ENCODE measurements at places on chromosomes 5 and 9.
A peak's percentile ranks its signal among the peaks of the same experiment; 100 is the strongest.

- no peak for DNase-seq
These were observed 169.4 kb downstream of the TRPM3 start for GRCh38 chr9:70951749-70952727.

GRCh38 chr9:123742009-123742767 is 187.7 kb downstream of the DENND1A start:
- no peak for DNase-seq

DNA sequence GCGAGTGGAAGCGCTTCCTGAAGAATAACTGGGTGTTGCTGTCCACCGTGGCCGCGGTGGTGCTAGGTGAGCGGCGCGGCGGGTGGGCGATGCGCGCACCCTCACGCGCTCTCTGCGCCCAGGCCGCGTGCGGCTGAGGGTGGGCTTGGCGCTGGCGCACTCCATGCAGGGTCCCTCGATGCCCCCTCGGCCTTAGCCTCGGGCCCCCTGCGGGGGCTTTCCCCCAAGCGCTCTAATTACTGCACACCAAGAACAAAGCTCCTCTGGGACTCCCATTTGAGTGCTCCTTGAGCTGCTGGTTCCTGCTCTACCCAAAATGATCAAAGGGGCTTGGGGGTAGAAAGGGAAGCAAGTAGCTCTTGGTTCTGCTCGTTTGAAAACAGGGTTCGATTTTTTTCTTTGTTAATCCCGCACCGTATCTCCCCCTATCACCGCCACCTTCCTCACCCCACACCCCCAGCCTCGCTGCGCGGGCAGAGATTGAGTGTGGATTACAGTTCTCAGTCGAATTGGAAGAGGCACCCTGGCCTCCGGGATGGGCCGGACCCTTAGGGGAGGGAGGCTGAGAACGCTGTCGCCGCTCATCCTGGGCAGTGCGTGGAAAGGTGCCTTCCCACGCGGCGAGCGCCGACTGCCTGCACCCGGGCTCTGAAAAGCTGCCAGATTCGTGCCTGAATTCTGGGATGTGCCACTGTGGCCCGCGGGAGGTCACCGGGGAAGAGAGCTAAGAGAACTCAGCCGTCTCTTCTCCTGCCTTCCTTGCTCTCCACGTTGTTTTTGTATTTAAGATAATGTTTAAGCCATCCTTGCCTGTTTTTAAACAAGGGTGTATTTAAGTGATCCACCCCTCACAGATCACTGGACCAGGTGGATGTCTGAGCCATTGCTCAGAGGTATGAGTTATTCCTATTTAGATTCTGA is 697 bp downstream of the SLC1A1 start:
- no peak for DNase-seq

GRCh38 chr9:27333241-27334052 is 36.5 kb upstream of the EQTN start:
- DNase-seq, result peak; percentile 68

GRCh38 chr5:151451626-151452520 is 4.5 kb downstream of the SLC36A1 start:
- peak; percentile 39 for DNase-seq

DNA sequence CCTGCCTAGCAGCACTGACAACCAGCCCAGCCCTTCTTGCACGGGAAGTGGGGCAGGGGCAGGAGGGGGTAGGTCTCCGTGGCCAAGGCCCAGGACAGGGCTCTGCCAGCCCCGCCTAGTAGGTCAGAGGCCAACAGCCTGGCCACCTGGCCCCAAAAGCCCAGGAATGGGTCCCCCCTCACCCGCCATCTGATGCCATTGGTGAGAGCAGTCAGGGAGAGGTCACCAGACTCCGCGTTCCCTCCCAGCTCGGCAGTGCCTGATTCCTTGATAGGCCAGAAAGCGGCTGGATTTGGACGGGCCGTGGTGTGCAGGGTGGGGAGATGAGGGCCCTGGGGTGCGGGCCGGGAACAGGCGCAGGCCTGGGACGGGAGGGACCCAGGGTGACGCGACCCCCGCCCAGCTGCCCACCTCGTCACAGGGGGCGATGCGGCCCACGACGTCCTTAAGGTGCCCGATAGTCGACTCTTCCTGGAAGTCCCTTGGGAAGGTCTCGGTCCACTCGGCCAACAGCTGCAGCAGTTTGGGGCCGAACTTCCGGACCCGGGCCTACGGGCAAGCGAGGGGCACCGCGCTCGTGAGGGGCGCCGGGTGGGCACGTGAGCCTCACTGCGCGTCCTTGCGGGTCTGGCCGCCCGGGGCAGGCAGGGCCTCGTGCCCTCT is 64.5 kb upstream of the RNF130 start:
- DNase-seq, result no peak

GRCh38 chr9:93475108-93475507 is 21.7 kb upstream of the FAM120AOS start:
- DNase-seq, result no peak

DNA sequence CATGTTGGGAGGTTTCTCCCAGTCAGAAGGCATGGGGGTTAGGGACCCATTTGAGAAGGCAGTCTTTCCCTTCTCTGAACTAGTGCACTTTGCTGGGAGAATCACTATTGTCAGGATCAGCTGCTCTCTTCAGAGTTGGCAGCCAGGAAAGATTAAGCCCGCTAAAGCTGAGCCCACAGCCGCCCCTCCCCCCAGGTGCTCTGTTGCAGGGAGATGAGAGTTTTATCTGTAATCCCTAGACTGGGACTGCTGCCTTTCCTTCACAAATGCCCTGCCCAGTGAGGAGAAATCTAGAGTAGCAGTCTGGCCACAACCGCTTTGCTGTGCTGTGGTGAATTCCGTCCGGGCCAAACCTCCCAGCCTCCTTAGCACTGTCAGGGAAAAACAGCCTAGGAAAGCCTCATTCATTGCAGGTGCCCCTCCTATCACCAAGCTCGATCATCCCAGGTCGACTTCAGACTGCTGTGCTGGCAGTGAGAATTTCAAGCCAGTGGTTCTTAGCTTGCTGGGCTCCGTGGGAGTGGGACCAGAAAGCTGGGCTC is 69.8 kb downstream of the CNTLN start:
- no peak for DNase-seq

GRCh38 chr5:169753795-169754194 is 116.7 kb downstream of the DOCK2 start:
- no peak for DNase-seq

GRCh38 chr5:110258460-110259216 is 467.8 kb downstream of the TMEM232 start:
- DNase-seq, result peak; percentile 68

DNA sequence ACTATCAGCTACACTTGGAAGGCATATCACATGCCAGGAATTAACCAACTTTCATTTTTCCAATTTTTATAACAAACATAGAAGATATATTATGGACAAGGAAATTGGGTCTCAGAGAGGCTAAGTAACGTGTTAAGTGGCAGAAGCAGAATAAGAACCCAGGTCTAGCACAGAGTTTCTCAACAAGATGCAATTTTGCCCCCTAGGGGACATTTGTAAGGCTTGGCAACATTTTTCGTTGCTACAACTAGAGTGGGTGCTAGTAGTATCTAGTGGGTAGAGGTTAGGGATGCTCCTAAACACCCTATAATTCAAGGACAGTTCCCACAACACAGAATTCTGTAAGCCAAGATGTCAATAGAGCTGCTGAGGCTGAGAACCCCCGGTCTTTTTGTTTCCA is 180.6 kb downstream of the SNCAIP start:
- peak; percentile 23 for DNase-seq

- DNase-seq, result peak; percentile 91
These were observed 72.3 kb downstream of the PSMB7 start for GRCh38 chr9:124342776-124343485.

- peak; percentile 58 for DNase-seq
These were observed 27.2 kb downstream of the C9orf152 start for GRCh38 chr9:110180511-110181434.

DNA sequence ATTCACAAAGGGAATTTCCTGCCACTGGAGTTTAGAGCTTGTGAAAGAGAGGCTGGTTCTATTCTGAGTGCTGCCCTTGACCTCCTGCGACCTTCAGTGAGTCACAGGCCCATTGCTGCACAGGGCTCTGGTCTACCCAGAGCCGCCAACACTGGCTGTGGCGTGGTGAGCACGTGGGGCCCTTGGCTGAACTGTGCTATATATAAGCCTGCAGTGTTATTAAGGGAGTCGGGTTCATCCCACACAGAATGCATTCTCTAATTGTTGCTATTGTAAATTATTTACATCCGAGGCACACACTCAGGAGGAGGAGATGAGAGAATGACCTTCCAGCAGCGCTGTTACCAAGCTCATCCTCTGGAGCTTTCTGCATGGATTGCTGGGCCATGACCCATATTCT is 47.1 kb downstream of the BRINP1 start:
- DNase-seq, result no peak

GRCh38 chr5:2981652-2982051 is 230.2 kb upstream of the IRX2 start:
- no peak for DNase-seq

- DNase-seq, result no peak
These were observed 145.4 kb downstream of the SYK start for GRCh38 chr9:90946982-90947381.

DNA sequence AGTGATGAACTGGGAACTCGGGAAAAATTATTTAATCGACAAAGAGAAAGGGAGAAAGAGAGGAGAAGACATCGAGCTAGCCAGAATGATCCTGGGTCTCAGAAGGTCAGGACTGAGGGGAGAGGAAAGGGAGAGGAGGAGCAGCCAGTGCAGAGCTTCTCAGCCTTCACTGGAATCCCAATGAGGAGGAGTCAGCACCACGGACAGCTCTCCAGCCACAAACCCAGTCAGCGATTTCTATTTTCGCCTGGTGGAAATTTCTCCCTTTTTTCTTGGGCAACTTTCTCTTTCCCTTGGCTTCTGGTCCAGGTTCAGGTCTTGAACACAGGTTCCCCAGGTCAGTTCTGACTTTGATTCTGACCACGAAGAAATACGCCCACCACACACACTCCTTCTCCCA is 1.6 kb upstream of the BRINP1 start:
- DNase-seq, result peak; percentile 3

DNA sequence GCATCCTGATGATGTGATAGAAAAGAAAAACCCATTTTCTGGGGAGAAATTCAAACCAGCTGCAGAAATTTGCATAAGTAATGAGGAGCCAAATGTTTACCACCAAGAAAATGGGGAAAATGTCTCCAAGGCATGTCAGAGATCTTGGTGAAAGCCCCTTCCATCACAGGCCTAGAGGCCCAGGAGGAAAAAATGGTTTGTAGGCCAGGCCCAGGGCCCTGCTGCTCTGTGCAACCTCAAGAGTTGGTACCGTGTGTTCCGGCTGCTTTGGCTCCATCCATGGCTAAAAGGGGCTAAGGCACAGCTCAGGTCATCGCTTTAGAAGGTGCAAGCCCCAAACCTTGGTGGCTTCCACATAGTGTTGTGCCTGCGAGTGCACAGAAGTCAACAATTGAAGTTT is 543.1 kb downstream of the ZNF608 start:
- DNase-seq, result no peak

DNA sequence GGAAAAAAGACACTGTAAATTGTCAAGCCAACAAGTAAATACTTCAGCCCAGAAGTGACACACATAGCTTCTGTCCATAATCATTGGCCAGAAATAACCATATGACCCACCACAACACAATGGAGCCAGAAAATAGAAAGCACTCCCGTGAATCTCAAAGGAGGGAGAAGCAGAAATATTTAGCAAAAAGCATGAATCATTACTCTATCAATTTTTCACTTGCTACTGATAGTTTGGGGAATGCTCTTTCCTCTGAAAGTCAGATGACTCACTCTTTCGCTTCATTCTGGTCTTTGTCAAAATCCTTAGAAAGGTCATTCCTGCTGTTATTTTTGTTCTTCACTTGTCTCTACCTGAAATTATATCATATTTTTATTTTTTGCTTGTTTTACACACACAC is 312.6 kb downstream of the TMEM232 start:
- DNase-seq, result no peak

DNA sequence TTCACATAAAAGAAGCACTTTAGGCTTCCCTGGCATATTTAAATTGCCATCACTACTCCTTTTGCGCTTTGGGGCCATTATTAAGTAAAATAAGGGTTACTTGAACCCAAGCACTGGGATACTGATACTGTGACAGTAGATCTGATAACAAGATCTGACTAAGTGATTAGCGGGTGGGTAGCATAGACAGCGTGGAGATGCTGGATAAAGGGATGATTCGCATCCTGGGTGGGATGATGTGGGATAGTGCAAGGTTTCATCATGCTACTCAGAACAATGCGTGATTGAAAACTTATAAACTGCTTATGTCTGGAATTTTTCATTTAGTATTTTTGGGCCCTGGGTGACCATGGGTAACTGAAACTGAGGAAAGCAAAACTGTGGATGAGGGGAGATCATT is 75.1 kb downstream of the PTTG1 start:
- DNase-seq, result peak; percentile 38

DNA sequence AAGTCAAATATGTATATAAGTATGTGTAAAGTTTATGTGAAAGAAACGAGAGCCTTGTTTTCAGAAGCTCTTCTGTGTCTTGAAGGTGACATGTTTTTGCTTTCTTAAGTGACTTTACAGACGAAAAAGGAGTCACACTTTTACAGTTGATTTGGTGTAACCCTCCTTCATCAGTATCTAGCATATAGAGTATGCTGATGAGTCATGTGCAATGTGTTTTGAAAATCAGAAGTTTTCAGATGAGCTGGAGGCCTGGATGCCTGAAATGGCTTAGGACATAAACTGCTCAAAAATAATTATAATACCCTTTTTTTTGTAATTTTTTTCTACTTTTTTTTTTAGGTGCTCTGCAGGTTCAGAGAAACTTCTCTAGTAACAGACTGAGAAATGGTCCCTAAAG is 209.5 kb downstream of the CD180 start:
- no peak for DNase-seq

GRCh38 chr9:131976157-131977108 is 103.2 kb downstream of the MED27 start:
- DNase-seq, result no peak

GRCh38 chr9:136533775-136534157 is 12.1 kb downstream of the NOTCH1 start:
- peak; percentile 78 for DNase-seq

- DNase-seq, result no peak
These were observed 3.1 kb upstream of the SFXN1 start for GRCh38 chr5:175475248-175475647.

- DNase-seq, result no peak
These were observed 25.2 kb upstream of the CTSV start for GRCh38 chr9:97064176-97064575.

GRCh38 chr5:53067641-53068040 is 41.9 kb downstream of the MOCS2 start:
- no peak for DNase-seq

- no peak for DNase-seq
These were observed 40.1 kb upstream of the TARS1 start for GRCh38 chr5:33400675-33401074.

DNA sequence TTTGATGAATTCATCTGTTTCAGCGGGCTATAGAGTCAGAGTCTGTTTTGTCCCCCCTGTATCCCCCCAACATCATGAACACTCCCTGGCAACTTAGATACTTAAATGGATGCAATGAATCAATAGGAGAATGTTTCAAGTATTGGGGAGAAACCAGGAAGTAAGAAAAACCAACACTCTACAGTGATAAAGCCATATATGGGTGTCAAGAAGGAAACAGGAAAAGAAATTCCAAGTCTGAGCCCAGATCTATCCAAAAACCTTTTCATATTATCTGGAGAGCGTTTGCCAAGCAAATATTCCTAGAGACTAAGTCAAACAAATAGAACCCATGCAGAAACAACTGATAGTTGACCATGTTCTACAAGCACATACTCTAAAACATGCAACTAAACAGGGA is 2.3 kb upstream of the GNAQ start:
- no peak for DNase-seq

- DNase-seq, result peak; percentile 16
These were observed 909 bp downstream of the NDFIP1 start for GRCh38 chr5:142109331-142110045.
